Cerebellar cortex (tissue), 1 donor: ENCODE measurements at places on chromosomes 6 and 20.

DNA sequence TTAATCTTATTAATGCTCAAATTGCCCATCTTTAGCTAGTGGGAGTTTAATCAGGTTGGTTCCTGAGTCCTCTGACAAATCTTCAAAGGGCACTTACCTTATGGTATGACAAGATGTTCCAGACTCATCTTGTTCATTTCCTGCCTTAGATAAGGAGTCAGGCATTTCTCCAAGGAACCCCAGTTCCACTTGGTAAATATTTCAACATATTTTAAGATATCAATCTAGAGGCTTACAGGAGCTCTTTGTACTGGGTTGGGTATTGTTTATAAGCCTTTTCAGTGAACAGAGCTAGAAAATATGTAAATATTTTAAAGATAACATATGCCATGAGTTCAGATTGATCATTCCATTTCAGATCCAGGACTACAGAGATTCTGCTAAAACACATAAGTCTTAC is 159.8 kb downstream of the RCAN2 start:
- no peak for DNase-seq

DNA sequence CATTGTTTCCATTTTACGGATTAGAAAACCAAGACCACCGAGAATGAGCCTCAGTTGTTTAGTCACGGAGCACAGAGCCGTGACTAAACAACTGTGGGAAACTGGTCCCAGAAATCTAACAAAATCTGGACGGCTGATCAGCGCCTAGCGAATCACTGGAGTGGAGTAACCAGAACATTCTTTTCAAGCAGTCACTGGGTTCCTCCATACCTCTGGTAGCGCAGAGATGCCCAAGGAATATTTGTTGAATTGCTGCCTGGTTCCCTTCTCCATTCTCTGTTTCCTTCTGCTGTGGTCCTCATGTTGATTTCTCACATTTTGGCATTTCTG is 62.0 kb downstream of the GPX5 start:
- DNase-seq: no peak

DNA sequence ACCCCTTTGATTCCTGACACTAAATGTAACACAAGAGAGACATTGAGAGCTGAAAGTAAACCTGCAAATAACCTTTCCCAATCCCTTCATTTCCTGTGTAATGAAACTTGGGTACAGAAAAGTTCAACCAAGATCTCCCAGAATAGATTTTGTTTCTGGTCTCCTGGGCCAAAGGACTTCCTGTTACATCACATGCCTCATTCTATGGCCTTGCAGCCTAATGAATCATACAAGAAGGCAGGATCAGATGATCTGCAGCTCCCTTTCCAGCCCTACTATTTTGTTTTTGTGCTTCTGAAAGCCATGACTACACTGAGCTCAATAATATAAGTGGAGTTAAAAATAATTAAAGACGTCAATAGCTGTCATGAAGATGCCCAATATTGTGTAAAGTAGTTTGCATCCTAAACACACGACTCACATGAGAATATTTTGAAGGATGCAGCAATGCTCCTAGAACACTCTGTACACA is 73.4 kb upstream of the NOX3 start:
- no peak for DNase-seq

GRCh38 chr6:14775528-14775927 is 470.3 kb upstream of the JARID2 start:
- DNase-seq: no peak

- DNase-seq: peak; percentile 11
These were observed 10.8 kb upstream of the TAAR1 start for GRCh38 chr6:132669690-132670291.

- no peak for DNase-seq
These were observed 159.2 kb downstream of the ATXN1 start for GRCh38 chr6:16602035-16602434.

DNA sequence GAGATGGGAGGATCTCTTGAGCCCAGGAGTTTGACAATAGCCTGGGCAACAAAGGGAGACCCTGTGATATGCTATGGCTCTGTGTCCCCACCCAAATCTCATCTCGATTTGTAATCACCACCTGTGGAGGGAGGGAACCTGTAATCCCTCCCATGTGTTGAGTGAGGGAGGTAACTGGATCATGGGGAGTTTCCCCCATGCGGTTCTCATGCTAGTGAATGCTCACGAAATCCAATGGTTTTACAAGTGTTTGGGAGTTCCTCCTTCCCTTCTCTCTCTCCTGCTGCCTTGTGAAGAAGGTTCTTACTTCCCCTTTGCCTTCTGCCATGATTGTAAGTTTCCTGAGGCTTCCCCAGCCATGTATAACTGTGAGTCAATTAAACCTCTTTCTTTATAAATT is 3.4 kb downstream of the NUDT3 start:
- DNase-seq: no peak

- DNase-seq: no peak
These were observed 713 bp upstream of the RNF144B start for GRCh38 chr6:18386298-18386976.

- DNase-seq: no peak
These were observed 44.9 kb downstream of the SNAI1 start for GRCh38 chr20:50027611-50028105.

- no peak for DNase-seq
These were observed 749.3 kb downstream of the TENT5A start for GRCh38 chr6:81003156-81003555.

- no peak for DNase-seq
These were observed 117.5 kb upstream of the COL21A1 start for GRCh38 chr6:56364827-56365339.

DNA sequence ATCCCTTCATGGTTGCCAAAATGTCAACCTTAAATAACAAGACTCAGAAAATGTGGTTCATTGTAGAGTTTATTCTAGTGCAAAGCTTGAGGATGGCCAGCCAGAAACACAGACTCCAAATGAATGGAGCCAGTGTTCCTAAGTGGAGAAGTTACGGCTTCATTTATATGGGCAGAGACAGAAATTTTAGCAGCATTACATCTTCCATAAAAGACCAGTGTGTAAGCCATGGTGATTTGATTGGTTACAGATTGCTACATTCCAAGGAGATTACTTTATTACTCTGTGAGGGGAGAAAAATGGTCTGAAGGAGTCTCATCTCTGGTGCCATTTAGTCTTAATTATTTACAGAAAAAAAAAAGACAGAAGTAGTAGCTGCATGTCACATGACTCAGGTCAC is 97.8 kb downstream of the OTOR start:
- no peak for DNase-seq

- peak; percentile 63 for DNase-seq
These were observed 47.0 kb downstream of the WDR27 start for GRCh38 chr6:169654598-169655391.

- DNase-seq: no peak
These were observed 785.6 kb downstream of the QKI start for GRCh38 chr6:164200071-164200470.

DNA sequence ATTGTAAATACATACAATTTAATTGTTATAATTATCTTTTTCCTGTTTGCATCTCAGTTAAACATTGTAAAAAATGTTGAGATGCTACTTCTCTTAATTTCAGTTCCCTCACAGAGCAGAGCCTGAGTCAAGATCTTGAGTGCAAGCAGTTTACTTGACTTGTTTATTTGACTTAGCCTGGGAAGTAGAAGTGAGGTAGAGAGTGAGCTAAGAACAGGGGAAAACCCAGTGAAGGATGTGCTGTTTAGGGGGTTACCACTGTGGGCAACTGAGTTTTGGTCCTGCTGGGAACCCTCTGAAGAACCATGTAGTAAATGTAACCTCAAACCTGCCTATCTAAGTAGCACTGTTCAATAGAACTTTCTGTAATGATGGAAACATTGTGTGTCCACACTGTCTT is 495.2 kb upstream of the FLRT3 start:
- DNase-seq: no peak

DNA sequence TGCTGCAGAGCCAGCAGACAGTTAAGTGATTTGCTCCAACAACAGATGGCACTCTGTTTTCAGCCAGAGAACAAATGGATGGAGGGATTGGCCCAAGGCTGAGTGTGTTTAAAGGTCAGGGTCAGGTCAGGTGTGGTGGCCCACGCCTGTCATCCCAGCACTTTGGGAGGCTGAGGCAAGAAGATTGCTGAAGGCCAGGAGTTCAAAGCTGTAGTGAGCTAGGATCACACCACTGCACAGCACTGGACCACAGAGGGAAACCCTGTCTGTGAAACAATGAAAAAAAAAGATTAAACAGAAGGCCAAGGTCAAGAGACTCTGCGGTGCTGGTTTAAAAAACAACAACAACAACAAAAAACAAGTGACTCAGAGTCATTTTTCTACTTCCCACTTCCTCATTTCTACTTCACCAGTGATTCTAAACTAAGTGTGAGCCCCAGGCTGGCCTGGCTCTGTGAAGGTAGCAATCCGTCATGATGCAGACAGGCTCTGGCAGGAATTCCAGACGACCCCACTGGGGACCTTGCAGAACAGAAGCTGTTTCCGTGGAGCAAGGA is 42.5 kb upstream of the ARMC2 start:
- peak; percentile 64 for DNase-seq

- peak; percentile 39 for DNase-seq
These were observed 72.6 kb upstream of the STXBP5 start for GRCh38 chr6:147131532-147132128.

DNA sequence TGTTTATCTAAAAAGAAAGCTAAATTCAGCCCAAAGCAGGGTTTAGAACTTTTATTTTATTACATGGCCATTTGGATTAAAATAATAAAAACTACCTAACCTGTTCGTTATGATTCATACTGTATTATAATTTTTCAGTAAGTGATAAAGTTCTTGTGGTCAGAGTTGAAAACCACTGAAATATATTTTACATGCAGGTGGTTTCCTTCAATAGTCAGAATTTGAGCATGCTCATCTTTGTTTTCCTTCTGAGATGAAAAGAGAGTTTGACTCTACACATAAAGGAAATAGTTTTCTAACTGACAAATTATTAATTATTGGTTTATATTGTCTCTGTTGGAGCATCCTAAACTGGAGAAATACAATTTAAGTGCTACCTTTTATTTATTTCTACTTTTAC is 114.0 kb upstream of the FKBP1C start:
- no peak for DNase-seq

DNA sequence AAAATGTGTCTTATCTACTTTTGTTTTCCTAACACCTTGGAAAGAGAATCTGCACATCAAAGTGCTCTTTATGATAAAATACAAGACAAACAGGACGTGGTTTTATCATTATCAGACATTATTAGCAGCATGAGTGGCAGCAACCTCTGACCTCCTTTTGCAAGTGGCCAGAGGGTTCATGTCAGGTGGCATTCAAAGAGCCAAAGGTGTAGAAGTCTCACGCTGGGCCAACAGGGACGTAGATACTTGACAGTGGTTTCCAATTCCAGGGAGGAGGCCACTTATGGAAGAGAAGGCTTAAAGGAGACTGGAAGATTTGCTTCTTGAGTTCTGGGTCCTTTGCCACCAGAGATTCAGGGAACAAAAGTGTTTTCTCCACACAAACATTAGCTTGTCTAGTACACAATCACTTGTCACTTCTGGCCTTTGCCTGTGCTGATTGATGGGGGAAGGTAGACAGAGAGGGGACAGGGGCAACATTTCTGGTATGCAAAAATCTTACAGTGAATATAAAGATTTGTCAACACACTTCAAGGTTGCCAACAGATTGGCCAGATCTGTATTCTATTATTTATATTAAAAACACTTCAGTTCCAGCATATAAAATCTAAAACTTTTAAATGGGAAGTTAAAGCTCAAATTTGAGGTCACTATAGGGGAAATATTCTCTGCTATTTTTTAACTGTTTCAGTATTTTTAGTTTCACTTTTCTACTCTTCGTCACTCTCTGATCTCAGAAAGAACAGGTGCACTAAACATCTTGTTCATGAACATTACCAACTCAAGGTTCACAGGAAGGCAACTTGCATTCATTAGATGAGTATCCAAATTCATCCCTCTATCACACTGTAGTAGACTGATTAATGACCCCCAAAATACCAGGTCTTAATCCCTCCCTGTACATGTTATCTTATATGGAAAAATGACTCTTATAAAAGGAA is 52.1 kb upstream of the FBXO30 start:
- DNase-seq: no peak

DNA sequence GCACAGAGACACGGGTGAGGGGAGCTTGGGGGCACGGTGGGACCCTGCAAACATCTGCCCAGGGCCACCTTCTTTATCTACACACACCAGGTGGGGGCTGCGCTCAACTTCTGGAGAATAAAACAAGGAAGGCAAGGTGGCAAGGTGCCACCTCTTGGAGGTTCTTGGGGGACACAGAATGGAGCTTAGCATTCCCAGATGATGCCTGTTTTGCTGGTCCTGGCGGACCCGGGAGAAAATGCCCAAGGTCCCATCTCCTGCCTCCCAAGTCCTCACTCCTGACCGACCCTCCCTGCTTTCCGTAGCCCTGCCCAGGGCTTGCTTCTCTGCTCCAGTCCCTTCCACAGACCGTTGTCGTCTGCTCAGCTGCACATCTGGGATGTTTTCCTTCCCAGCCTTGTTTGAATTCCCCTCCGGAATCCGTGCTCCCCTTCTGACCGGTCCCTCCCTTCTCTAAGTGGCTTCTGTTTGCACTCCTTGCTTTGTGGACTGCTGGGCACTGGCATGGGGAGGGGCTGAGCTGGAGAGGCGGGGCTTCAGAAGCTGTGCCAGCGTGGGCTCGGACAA is 13.1 kb downstream of the ITPR3 start:
- no peak for DNase-seq

DNA sequence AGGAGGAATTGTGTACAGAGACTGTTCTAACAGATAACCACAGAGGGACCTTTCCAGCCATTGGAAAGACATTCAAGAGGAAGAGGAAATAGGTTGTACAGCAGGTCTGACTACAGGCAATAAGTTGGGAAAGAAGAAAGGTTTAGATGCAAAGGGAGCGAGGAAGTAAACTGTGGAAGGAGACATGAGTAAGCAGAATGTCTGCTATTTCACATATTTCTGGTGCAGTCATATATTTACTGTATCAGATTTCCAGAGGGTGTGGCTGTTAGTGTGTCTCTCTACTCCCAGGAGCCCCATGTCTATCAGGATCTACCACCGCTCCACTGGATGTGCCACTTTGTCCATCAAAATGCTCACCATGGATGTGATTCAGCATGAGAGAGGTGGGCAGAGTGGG is 25.9 kb downstream of the MRS2 start:
- DNase-seq: no peak

DNA sequence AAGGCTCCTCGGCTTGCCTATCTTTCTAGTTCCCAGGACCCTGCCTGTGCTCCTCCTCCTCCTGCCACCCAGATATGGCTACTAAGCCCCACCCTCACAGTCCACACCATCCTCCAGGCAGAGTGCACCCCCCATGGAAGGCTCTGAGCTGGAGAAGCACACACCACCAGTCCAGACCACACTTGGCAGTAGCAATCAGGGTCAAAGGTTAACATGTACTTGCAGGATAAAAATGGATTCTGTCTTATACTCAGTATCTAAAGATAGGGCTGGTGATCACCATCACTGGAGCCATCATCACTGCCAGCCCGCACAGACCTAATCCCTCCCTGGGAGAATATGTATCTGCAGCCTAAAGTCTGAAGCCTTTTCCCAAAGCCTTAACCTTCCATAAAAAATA is 83.4 kb downstream of the PRKN start:
- no peak for DNase-seq

DNA sequence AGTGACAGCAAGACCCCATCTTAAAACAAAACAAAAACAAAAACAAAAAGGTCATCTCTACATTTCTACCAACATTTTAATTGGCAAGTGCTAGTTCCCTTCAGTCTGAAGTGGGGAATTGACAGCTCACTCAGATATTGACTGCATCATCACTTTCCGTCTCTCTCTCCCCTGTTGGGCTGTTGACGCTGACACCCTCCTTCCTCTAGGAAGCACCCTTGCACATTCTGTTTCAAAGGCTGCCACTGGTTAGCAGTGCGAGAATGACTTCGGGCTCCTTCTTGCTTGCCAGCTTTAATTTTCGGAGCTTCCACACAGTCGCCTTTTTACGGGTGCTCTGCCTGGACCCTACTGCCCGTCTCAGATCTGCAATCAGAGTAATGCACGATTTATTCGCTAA is 96.6 kb upstream of the INSM1 start:
- DNase-seq: no peak
